ENCODE measurements at places on chromosomes 13 and 19.

- H3K36me3 ChIP-seq: no peaks in the 10 kb centered on the region
- H3K4me3 ChIP-seq: no peak overlapping the region
- no peaks in the 10 kb centered on the region for H3K27me3 ChIP-seq
- H3K27ac ChIP-seq: no peak overlapping the region
- no peaks in the 10 kb centered on the region for H3K4me1 ChIP-seq
Measured at GRCh38 chr19:56917998-56918397, 77.5 kb upstream of the PEG3 start.

GRCh38 chr13:84658491-84659358 is 776.5 kb upstream of the SLITRK1 start:
- H3K4me3 ChIP-seq: no peak overlapping the region
- H3K27me3 ChIP-seq: no peaks in the 10 kb centered on the region
- H3K4me1 ChIP-seq: no peaks in the 10 kb centered on the region

DNA sequence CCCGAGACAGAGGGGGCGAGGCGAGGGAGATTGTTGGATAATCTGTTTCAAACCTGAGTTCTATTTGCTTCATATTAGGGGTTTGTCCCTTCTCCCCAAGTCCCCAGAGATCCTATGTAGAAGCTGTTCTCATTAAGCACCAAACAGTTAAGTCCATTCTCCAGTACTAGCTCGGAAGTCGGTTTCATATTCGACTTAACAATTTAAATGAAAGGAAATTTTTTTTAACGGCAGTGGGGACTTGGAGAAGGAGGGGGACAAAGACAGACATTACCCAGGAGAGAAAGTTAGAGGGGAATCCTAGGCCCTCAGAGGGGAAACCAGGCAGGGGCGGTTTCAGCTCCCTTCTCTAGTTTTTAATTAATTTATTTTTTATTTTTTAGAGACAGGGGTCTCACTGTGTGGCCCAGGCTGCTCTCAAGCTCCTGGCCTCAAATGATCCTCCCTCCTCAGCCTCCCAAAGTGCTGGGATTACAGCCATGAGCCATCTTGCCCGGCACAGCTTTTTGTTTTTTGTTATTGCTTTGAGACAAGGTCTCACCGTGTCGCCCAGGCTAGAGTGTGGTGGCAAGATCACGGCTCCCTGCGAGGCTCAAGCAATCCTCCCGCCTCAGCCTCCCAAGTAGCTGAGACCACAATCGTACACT is 13.7 kb upstream of the TLE2 start:
- H3K4me1 ChIP-seq: peaks cover 6% of the 10 kb centered on the region
- H3K36me3 ChIP-seq: no peaks in the 10 kb centered on the region
- H3K27me3 ChIP-seq: no peaks in the 10 kb centered on the region
- no peak overlapping the region for H3K27ac ChIP-seq

- no peak for DNase-seq
- H3K36me3 ChIP-seq: no peaks in the 10 kb centered on the region
- H3K27me3 ChIP-seq: no peaks in the 10 kb centered on the region
- no peaks in the 10 kb centered on the region for H3K4me1 ChIP-seq
- no peak overlapping the region for H3K4me3 ChIP-seq
Measured at GRCh38 chr19:27765912-27766725, 1446.8 kb downstream of the UQCRFS1 start.

DNA sequence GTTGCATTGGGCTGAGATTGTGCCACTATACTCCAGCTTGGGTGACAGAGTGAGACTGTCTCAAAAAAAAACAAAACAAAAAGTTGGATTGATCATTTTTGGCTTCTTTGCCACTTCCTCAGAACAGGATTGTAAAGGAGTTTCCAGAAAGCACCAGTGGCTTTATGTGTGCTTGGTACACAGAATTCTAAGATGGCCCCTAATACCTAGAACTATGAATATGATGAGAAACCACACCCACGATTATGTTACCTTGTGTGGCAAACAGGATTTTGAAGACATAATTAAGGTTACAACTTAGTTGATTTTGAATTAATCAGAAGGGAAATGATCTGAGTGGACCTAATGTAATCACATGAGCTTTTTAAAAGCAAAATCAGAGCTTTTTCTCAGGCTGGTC is 26.5 kb downstream of the CEACAM1 start:
- H3K36me3 ChIP-seq: no peaks in the 10 kb centered on the region
- no peak overlapping the region for H3K27ac ChIP-seq
- peaks cover 11% of the 10 kb centered on the region for H3K4me1 ChIP-seq
- H3K27me3 ChIP-seq: no peaks in the 10 kb centered on the region

- no peak overlapping the region for H3K4me3 ChIP-seq
- H3K4me1 ChIP-seq: no peaks in the 10 kb centered on the region
- peaks cover 80% of the 10 kb centered on the region for H3K36me3 ChIP-seq
- H3K27ac ChIP-seq: no peak overlapping the region
- H3K27me3 ChIP-seq: no peaks in the 10 kb centered on the region
- no peak for DNase-seq
Measured at GRCh38 chr19:34337739-34338138, 27.3 kb upstream of the GPI start.

- no peak overlapping the region for H3K27ac ChIP-seq
- no peak overlapping the region for H3K4me3 ChIP-seq
- H3K36me3 ChIP-seq: no peaks in the 10 kb centered on the region
- no peaks in the 10 kb centered on the region for H3K27me3 ChIP-seq
- no peak for DNase-seq
Measured at GRCh38 chr13:24737042-24737441, 26.9 kb upstream of the RNF17 start.

DNA sequence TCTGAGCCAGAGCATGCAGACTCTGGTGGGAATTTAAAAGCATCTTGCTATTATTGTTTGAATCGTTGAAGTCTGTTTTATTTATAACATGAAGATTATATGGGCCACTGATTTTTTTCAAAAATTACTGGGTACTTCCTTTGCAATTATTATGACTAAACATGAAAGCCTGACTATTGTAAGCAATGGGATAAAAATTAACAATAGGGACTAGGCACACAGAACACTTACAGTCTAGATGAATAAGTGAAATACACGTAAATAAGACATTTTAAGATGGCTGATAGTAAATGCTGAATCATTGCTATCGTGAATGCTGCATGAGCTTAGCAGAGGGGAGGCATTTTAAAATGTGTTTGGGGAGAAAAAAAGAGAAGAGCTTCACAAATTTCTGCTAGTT is 81.0 kb upstream of the MAB21L1 start:
- H3K36me3 ChIP-seq: no peaks in the 10 kb centered on the region
- H3K27me3 ChIP-seq: no peaks in the 10 kb centered on the region
- no peak overlapping the region for H3K27ac ChIP-seq
- H3K4me3 ChIP-seq: no peak overlapping the region
- DNase-seq: no peak

DNA sequence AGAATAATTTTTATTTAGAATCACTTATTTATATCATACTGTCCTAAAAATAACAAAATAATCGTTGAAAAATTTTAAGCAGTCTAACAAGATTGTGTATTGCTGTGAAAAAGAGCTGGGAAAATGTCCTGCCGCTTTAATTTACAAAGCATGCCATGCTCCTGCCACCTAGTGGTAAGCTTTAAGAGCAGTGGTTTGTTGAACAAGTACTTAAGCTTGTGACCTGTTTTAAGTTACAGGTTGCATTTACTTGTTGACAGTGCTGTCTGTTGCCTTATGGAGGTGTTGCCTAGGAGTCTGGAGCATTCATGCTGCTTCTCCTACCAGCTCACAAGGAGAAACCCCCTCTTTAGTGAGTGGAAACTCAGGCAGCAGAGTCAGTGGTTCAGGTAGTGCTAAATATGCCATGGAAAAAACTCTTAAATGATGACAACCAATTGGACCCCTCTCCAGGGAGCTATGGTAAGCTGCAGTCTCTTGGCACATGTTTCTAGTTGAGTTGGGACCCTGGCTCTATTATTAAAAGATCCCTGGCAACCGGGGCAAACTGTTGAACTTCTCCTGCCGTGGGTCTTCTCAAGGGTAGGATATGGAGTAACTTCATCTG is 68.4 kb downstream of the SPATA13 start:
- H3K4me1 ChIP-seq: no peaks in the 10 kb centered on the region
- no peaks in the 10 kb centered on the region for H3K36me3 ChIP-seq
- no peak for DNase-seq
- no peak overlapping the region for H3K27ac ChIP-seq

GRCh38 chr13:113089693-113090414 is 15.7 kb upstream of the F7 start:
- peak; percentile 57 for DNase-seq
- no peak overlapping the region for H3K4me3 ChIP-seq
- no peaks in the 10 kb centered on the region for H3K4me1 ChIP-seq
- H3K27me3 ChIP-seq: no peaks in the 10 kb centered on the region
- no peaks in the 10 kb centered on the region for H3K36me3 ChIP-seq

GRCh38 chr19:46698395-46699321 is 18.3 kb downstream of the PRKD2 start:
- no peaks in the 10 kb centered on the region for H3K27me3 ChIP-seq
- H3K27ac ChIP-seq: no peak overlapping the region
- H3K36me3 ChIP-seq: peaks cover 85% of the 10 kb centered on the region
- peaks cover 4% of the 10 kb centered on the region for H3K4me1 ChIP-seq
- no peak for DNase-seq
- H3K4me3 ChIP-seq: no peak overlapping the region

GRCh38 chr13:51839711-51840540 is 5.1 kb downstream of the TMEM272 start:
- DNase-seq: no peak
- no peaks in the 10 kb centered on the region for H3K36me3 ChIP-seq
- no peak overlapping the region for H3K4me3 ChIP-seq
- H3K27ac ChIP-seq: no peak overlapping the region

- no peak overlapping the region for H3K27ac ChIP-seq
- H3K36me3 ChIP-seq: no peaks in the 10 kb centered on the region
- no peak overlapping the region for H3K4me3 ChIP-seq
Measured at GRCh38 chr19:41984961-41985360, 9.1 kb downstream of the ATP1A3 start.

DNA sequence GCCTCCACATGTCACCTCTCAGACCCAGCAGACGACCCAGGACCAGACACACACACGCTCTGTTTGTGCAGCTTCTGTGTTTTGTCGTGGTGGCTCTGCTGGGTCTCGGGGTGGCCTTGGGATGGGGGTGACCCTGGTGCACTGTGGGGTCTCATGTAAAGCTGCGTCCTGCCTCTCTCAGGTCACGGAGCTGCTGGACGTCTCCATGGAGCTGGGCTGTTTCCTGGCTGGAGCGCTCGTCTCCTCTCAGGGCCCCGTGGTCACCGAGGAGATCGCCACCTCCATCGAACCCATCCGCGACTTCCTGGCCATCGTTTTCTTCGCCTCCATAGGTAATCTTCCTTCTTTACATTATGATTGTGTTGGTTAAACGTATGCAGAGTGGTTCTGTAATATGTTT is 45.4 kb upstream of the TFDP1 start:
- H3K4me1 ChIP-seq: no peaks in the 10 kb centered on the region
- H3K27ac ChIP-seq: no peak overlapping the region
- no peak overlapping the region for H3K4me3 ChIP-seq
- peaks cover 16% of the 10 kb centered on the region for H3K36me3 ChIP-seq

DNA sequence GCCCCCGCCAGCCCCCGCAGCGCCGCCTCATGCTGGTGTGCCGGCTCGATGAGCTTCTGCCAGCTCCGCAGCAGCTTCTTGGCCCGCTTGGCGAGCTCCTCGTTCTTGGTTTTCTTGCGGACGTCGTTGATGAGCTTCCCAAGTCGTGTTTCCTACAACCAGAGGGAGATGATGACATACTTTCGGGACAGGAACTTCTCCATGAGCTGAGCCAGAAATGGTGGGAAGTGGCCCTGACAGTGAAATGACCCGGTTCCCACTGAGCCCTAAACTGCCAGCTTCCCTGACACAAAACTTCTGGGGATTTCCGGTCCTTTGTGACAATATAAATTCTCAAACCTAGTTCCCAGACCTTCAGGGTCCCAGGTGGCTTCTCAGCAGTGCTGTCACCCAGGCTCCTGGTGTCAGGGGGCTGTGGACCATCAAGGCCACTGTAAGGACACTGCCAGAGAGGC is 5.3 kb upstream of the SLC35E1 start:
- peaks cover 48% of the 10 kb centered on the region for H3K36me3 ChIP-seq
- H3K4me1 ChIP-seq: peaks cover 26% of the 10 kb centered on the region
- H3K27me3 ChIP-seq: no peaks in the 10 kb centered on the region
- no peak overlapping the region for H3K4me3 ChIP-seq
- DNase-seq: no peak

DNA sequence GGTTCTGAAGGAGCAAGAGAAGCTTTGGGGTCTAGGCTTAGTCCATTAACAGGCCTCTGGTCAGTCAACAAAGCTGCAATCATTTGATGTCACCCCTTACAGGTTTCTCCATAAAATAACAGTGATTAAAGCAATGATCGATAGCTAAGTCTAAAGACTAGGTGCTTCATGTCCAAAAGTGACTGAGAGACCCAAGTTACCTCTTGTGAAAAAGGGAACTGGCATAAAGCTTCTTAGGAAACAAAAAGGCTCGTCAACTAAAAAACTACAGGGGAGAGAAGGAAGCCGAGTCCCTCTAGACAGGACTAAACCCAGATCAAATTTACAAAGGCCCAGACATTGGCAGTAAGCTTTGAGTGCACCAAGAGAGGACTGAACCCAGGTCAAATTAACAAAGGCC is 2.2 kb downstream of the DCUN1D2 start:
- peaks cover 31% of the 10 kb centered on the region for H3K4me1 ChIP-seq
- DNase-seq: no peak
- no peak overlapping the region for H3K27ac ChIP-seq
- H3K36me3 ChIP-seq: no peaks in the 10 kb centered on the region

- DNase-seq: no peak
- no peaks in the 10 kb centered on the region for H3K36me3 ChIP-seq
- H3K27me3 ChIP-seq: no peaks in the 10 kb centered on the region
Measured at GRCh38 chr13:104701591-104701990, 1635.4 kb upstream of the SLC10A2 start.

DNA sequence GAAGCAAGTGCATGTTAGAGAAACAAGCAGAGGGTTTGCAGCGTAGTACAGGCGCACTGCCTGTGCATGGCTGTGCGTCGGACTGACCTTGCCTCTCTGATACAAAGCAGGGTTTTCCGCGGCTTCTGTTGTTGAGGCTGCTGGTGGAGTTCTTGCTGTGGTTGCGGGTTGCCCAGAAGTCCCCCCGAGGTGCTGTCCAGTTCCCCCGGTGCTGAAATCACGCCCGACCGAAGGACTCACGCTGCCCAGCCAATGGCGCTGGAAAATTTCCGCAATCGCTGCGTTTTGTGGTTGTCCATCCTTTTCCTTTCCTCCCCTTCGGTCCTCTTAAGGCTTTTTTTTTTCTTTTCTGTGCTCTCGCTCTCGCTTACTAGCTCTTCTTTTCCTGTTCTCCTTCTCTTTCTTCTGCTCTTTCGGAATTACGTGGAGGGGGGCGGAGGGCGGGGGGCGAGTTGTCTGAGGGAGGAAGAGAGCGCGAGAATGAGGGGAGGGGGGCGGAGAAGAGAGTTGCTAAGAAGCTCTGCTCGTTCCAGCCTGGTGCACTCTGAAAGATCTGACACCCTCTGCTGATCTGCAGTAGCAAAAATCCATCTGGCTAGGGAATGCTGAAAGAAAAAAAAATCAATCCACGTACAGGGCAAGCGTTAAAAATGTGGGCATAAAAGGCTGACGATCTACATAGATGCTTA is at the start of gene SLITRK1:
TSS of gene SLITRK1 (minus strand) at position 558 of the 689 bp plus-strand sequence. CDS start 967 bp downstream, outside the sequence.
- H3K4me1 ChIP-seq: no peaks in the 10 kb centered on the region
- no peak within 1 kb of the TSS for H3K4me3 ChIP-seq
- peak; percentile 72 for DNase-seq
- no peaks in the 10 kb centered on the region for H3K36me3 ChIP-seq

- no peak overlapping the region for H3K27ac ChIP-seq
- H3K4me3 ChIP-seq: no peak overlapping the region
- DNase-seq: no peak
- peaks cover 26% of the 10 kb centered on the region for H3K4me1 ChIP-seq
Measured at GRCh38 chr13:48500652-48501197, 32.2 kb downstream of the RCBTB2 start.

- peak overlapping the region; percentile 92 for H3K4me3 ChIP-seq
- no peak for DNase-seq
- H3K36me3 ChIP-seq: no peaks in the 10 kb centered on the region
- H3K27me3 ChIP-seq: no peaks in the 10 kb centered on the region
Measured at GRCh38 chr13:27619728-27620376, 477 bp downstream of the LNX2 start.
